ENCODE measurements at places on chromosomes 12 and 14.
A peak's percentile ranks its signal among the peaks of the same experiment; 100 is the strongest.

- peak; percentile 64 for DNase-seq
These were observed 79.5 kb downstream of the ETV6 start for GRCh38 chr12:11729008-11729407.

DNA sequence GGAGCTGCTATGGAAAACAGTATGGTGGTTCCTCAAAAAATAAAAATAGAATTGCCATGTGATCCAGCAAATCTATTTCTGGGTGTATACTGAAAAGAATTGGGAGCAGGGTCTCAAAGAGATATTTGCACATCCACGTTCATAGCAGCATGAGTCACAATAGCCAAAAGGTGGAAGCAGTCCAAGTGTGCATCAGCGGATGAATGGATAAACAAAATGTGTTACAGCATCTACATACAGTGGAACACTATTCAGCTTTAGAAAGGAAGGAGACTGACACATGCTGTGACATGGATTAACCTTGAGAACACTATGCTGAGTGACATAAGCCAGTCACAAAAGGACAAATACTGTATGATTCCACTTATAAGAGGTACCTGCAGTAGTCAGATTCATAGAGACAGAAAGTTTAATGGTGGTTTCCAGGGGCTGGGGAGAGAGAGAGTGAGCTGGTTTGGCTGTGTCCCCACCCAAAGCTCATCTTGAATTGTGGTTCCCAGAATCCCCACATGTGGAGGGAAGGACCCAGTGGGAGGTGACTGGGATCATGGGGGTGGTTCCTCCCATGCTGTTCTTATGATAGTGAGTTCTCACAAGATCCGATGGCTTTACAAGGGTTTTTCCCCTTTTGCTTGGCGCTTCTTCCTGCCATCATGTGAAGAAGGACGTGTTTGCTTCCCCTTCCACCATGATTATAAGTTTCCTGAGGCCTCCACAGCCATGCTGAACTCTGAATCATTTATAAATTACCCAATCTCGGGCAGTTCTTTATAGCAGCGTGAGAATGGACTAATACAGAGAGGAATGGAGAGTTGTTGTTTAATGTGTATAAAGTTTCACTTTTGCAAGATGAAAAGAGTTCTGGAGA lies 17.6 kb upstream of the TBC1D30 start:
- peak; percentile 32 for DNase-seq

DNA sequence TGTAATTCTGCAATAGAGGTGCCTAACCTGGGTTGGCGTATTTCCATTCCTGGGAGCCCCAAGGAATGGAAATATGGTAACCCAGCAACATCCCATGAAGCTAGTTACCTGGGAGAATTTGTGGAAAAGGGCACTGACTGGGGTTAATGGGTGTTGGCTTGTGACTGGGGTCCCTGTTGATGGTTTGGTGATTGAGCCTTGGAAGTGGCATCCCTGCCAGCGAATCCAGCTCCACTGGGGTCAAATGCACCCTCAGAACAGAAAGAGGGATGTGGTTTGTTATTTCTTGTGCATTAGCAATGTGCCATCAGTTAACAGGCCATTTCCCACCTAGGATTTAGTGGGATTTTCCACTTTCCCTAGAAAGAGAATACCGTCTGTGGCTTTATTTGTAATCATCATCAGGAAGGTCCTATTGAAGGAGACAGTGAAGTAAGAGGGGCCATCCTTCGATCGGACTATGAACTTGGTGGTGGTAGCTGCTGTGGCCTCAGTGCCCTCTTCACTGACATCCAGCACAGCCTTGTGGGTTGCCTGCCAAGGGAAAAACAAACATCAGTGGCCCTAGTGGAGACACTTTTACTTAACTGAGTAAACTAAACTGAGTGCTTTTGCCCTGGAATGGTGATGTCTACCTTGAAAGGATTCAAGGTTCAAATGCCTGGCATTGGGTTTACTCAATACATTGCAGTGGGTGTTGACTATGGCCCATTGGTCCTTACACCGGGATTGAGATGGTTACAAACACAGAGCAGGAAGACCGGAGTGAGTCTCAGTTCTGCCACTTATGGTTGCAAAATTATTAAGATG lies 10.4 kb upstream of the SERPINA11 start:
- no peak for DNase-seq

DNA sequence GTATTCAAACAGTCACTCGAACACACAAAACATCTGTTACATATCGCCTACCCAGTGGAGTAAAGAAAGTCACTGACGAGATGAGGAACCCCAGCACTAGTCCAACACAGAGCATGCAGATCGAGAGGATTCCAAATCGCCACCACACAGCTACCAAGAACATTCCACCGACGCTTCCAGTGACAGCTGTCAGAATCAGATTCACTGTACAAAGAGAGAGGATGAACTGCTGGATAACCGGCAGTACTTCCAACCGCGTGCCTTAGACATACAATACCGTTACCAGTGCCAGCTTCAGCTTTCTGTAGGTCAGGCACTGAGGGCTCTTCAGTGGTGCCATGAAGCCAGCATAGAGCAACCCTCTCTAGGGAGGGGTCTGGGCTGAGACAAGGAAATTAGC lies 34.5 kb downstream of the TM7SF3 start:
- no peak for DNase-seq

- no peak for DNase-seq
These were observed 7.1 kb downstream of the A2M start for GRCh38 chr12:9108504-9109212.

DNA sequence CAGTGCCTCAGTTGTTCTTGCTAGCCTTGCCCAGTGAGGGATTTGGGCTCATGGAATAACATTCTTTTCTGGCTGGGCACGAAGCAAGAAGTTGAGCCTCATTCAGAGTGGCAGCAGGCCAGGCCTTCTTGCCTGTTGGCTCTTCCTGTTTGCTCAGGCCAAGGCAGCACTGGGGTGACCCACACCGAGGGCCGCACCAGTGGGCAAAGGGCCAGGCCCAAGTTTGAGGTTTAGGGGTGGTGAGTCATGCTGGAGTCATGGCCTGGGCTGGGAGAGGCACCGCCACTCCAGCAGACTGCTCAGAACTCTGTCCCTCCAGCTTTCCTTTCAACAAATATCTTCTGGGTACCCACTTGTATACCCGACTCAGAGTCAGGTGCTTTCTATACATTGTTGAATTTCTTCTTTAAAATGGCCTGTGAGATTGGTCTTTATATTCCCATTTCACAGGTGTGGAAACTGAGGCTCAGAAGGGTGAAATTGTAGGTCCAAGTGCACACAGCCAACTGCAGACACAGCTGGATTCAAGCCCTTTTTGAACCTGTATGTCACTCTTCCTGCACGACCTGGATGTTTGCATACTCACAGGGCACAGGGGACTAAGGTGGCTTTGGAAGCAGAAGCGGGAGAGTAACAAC lies 279.4 kb downstream of the FOXN3 start:
- DNase-seq: no peak

All from NCI-H345 (cell line).